Tongue (tissue), 3 donors: ENCODE measurements at places on chromosomes 7 and 10. TPM values are rescaled to one million over a fixed set of nuclear protein-coding genes. Genes with fewer than 3 reads are reported as not detected.

GRCh38 chr10:16894821-16895220 is 77.6 kb upstream of the RSU1 start:
- peak; percentile 52 for DNase-seq

The GLI3 gene
- 24.1 TPM for total RNA-seq

DNA sequence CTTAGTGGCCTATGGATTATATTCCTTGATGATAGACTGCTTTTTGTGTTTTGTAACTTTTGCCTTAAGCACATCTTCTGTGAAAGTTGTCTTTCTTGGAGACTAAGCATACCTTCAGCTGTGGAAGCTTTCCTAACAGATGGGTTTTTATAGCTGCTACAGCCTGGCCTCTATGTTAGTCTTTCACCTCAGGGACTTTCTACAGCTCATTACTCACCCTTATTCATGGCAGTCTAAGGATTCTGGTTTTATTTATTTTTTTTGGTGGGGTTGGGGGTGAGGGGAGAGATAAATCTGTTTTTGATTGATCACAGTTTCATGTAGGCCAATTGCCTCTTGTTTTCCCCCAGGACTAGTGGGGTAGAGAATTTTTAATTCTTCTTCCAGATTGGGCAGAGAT is 219.9 kb downstream of the DKK1 start:
- no peak for DNase-seq

The KAT6B gene
- 62.9 TPM for total RNA-seq

- no peak for DNase-seq
Measured at GRCh38 chr7:29184599-29184998, 10.0 kb upstream of the CHN2 start.

The NAT16 gene
- not detected for total RNA-seq

DNA sequence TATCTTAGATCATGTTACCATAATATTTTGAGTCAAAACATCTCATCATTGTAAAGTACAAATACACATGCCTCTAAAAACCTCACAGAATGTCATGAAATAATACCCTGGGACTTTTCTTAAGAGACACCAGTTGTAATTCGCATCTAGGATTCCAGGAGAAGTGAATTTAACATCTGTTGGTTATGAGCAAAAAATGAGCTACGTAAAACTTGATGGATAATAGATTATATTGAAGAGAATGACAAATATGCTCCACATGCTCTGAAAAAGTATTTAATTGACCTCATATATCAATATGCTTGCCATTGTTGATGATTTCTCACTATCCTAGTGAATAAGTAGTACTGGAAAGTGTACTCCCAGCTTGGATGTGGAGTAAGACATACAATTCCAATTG is 227.0 kb downstream of the BBS9 start:
- no peak for DNase-seq

DNA sequence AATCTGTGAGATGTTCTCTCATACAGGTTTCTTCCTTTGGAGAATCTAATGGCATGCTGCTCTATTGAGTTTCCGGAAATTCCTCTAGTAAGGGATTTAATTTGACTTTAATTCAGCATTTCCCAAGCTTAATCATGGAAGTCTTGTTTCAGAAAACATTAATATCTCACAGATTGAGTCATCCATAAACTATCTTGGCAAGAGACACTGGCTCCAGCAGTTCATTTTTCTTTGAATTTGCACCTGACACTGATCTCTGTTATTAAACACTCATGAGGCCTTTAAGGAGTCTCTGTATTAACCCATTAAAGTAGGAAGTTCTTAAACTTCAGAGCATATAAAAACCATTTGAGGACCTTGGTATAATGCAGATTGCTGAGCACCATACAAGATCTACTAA is 3.6 kb upstream of the ITGB8 start:
- no peak for DNase-seq

The FXYD4 gene
- total RNA-seq: not detected

DNA sequence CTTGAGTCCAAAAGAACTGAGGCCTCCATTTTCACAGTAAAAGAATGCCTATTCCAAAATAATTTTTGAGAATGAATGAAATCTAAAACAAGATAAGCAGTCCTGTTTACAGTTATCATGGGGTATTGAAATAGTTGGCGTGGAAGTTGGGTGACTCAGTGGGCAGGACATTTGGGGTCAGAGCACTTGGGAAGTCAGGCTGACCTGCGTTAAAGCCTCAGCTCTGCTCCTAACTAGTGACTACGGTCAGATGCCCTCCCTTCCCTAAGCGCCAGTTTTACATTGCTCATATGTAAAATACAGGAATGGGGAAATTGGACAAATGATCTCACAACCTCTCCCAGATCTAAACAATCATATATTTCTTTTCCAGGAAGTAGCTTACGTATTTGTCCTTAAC is 2.3 kb upstream of the PAPSS2 start:
- no peak for DNase-seq

The WNT8B gene
- total RNA-seq: not detected

- no peak for DNase-seq
Measured at GRCh38 chr10:70806841-70807240, 8.9 kb upstream of the SGPL1 start.

GRCh38 chr10:101071885-101072433 is 10.2 kb downstream of the KAZALD1 start:
- no peak for DNase-seq

The C1QL3 gene
- not detected for total RNA-seq

GRCh38 chr10:122849090-122849489 is 3.4 kb upstream of the CUZD1 start:
- no peak for DNase-seq

DNA sequence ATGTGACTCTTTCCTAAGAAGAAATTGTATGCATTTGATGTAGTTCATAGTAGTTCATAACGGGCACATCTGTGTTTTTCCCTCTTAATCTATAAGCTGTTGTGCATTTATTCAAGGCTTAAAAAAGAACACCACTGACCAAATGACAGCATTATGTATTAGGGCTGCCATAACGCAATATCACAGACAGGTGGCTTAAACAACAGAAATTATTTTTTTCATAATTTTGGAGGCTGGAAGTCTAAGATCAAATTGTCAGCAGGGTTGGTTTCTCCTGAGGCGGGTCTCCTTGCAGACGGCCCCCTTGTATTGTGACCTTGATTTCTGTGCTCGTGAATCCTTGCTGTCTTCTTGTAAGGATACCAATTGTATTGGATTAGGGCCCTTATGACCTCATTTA is 627 bp upstream of the SSMEM1 start:
- no peak for DNase-seq

DNA sequence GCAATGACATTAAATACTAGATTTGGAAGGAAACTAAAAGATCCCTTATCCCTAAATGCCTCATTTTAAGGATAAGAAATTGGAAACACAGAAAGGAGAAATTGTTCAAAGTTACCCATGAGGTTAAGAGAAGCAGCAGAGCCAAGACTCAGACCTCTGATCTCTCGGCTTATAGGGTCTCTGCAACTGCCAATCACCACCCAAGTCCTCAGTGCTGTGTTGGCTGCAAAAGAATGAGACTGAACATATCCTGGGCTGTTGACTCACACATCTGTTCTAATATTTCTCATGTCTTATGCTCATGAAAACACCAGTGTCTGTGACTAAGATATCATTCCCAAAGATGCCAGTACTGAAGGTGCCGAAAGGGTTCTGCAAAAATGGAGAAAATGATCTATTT is 153.3 kb downstream of the XPNPEP1 start:
- DNase-seq: no peak

GRCh38 chr10:32943395-32943794 is 14.6 kb downstream of the ITGB1 start:
- DNase-seq: no peak
